ENCODE measurements at places on chromosomes 6 and 20. TPM values are rescaled to one million over a fixed set of nuclear protein-coding genes. Genes with fewer than 3 reads are reported as not detected.

The UNC93A gene
- total RNA-seq, result not detected

The CEP250 gene
- total RNA-seq, result 46.8 TPM

The MICA gene
- 6.5 TPM for total RNA-seq

The BMP5 gene
- not detected for total RNA-seq

The TFB1M gene
- 41.4 TPM for total RNA-seq

The BPIFA1 gene
- not detected for total RNA-seq

The HDGFL1 gene
- total RNA-seq, result not detected

The CYP39A1 gene
- not detected for total RNA-seq

The PFDN6 gene
- 114 TPM for total RNA-seq

The ANKRD6 gene
- 2.8 TPM for total RNA-seq

The OOEP gene
- 0.47 TPM for total RNA-seq
